ENCODE measurements at places on chromosomes 5 and 9.

DNA sequence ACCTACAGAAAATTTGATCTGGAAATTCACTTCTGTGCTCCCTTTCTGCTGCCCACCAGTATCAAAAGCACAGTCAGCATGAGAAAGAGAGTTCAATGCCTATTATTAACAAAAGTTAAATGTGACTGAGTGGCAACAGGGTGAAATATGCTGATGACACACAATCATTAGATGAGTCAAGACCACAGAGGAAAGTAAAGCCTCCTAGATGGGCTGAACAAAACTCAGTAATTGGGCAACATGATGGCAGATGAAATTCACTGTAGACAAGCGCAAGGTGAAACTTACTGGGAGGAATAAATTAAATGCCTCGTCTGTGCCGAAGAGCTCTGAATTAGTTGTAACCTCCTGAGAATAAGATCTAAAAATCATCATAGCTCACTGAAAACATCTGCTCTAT, 752.8 kb downstream of the IRX1 start:
- DNase-seq, result no peak

DNA sequence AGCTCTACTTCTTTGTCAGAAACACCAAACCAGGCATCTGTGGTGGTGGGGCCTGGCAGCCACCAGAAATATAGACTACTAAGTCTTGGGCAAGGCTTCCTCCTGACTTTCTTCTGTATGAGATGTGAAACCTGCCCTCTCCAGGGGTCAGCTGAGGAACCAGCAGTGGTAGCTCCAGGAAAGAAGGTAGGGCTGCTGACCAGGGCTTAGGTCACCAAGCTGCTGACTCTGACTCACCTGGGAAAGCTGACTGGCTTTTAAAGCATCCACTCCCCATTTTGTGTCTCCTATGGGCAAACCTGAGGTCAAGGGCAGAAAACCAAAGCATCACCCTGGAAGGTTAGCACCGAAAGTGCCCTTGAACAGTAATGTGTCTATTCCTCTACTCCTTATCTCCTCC, 10.4 kb upstream of the SH3TC2 start:
- DNase-seq, result no peak

GRCh38 chr9:126703002-126703865, 89.5 kb downstream of the LMX1B start:
- no peak for DNase-seq

- DNase-seq, result no peak
Observed at GRCh38 chr5:150397146-150397781, 15.4 kb downstream of the CD74 start.

DNA sequence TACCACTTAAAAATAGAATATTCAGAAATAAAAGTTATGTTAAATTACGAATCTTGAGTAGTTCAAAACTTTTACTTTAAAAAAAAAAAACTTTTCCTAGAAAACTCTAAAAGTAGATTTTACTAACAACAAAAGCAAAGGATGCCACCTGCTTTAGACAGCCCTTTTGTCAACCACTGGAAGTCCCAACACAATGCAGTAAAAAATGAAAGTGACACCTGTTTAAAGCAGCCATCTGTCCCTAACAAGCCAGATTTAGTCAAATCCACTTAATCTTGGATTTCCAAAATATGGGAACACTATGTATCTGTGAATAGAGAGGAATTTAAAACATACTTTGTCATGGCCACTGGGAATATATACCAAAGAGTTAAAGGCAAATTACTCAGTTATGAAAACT, 3.8 kb downstream of the RFX3 start:
- DNase-seq, result no peak

DNA sequence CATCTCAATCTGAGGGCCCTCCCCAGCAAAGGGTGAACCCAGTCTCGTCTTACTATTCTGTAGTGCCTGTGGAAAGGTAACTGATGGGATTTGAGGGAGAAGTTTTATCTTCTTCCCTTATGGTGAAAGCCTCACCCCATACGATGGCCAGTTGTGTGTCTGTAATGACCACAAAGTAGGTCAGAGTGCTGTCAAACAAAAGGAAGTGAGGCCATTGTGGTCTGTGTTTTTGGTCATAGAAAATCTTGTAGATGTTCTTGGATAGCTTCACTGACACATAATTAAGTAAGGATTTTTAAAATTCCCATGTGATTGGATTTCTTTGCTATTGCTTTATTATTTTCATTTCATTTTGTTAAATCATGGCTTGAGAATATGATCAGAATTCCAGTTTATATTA, 505.1 kb upstream of the KLF4 start:
- no peak for DNase-seq

DNA sequence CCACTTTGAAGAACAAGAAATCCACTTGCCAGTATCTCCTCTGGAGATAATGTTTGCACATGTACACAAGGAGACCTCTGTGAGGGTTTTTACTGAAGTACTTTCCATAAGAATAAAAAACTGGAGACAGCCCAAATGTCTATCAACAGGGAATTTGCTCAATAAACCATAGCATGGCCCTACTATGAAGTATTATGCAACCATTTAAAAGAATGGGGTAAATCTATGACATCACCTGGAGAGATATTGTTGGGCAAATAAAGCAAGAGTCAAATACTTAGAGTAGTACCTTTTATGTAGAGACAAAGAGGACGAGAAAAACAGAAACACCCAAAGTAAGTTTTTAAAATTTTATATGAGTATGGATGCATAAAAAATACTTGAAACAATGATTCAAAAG, 23.9 kb upstream of the MVB12B start:
- DNase-seq, result no peak

GRCh38 chr5:109305352-109305751, 104.4 kb downstream of the PJA2 start:
- no peak for DNase-seq

DNA sequence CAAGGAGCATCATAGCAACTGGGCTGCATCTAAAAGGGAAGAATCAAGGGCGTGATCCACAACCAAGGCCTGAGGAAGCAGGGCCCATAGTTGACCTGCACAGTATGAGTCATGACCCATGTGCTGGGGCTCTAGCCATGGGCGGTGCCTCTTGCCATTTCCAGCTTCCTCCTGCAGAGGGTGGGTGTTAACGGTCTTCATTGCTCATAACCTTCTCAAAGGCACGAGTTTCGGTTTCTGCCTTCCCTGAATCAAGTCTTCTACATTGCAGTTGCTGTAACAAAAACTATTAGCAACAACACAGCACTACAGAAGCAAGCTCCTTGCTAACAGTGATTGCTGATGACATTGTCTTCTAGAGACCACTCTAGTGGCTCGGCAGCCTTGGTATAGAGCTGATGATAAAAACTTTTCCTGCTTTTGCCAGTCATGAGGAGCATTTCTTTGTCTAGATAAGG, 66.9 kb downstream of the CTSL start:
- peak; percentile 19 for DNase-seq

DNA sequence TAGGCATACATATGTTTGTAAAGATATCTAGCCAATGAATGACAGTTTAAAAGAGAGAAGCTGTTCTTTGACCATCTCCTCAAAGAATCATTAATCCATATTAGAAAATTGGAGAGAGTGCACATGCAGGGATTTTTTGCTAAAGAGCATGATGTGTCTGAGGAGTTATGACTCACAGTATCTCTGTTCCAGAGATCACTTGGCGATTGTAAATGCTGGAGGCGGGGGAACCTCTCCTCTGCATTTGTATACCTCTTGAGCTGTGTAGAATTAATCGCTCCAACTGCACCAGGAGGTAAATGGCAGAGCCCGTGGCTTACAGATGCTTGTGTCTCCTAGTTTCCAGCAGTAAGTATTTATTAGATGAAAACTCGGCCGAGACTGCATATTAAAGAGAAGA, 3.6 kb upstream of the SPATA31D1 start:
- no peak for DNase-seq

GRCh38 chr9:112556497-112557442, 70.1 kb downstream of the KIAA1958 start:
- DNase-seq, result peak; percentile 66

Data from BJ (cell line).